Left renal pelvis (tissue), 4 donors: ENCODE measurements at places on chromosomes 2 and 18. TPM values are rescaled to one million over a fixed set of nuclear protein-coding genes. Genes with fewer than 3 reads are reported as not detected.

DNA sequence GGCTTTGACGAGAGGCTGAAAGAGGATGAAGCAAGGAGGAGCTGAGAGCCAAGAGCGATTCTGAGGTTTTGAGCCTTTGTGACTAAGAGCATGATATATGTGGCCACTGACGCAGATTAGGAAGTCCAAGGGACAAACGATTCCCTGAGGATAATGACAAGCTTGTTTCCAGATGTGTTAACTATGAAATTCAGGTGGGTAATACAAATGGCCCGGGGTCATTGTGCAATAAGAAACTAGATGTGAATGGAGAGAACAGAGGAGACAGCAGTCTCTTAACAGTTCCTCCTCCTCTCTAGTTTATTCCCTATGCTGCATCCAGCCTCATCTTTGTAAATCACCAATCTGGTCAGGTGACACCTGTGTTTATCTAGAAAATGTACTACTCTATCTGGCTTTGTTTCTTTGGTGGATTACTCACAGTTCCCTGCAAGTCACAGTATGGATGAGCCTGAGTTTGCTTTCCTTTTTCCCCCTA lies 84.2 kb downstream of the SOCS6 start:
- no peak for DNase-seq

DNA sequence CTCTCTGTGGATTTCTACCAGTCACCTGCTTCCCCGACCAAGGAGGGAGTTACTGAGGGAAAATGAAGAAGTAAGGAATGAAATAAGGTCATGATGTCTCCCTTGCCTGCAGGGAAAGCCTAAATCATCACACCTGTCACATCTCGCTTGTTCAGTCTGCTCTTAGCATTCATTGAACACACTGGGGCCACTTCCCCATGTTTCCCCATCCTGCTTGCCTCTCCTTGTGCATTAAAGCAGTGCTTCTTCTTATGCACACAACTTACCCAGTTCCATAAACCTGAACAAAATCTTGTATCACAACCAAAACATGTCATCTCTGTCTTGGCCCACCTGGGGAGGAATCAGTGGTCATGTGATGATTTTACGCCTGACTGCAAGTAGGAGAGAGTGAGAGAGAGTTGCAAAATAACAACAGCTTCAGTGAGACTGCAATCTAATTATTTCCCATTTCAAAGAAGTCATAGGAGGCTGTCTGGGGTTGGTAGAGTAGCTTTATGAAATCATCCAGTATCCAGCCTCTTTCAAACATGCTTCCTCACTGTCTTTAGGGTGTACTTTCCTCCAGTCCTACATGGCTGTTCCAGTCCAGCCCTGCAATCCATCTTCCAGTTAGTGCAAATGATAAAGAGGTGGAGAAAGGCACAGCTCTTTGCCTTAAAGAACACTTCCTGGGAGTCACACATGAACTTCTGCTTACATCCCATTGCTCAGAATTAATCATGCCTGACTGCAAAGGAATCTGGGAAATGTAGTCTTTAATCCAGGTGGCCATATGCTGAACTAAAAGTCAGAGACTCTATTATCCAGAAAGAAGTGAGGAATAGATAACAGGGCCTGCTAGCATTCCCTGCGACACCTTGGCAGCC lies 220.1 kb downstream of the HAUS1 start:
- no peak for DNase-seq

DNA sequence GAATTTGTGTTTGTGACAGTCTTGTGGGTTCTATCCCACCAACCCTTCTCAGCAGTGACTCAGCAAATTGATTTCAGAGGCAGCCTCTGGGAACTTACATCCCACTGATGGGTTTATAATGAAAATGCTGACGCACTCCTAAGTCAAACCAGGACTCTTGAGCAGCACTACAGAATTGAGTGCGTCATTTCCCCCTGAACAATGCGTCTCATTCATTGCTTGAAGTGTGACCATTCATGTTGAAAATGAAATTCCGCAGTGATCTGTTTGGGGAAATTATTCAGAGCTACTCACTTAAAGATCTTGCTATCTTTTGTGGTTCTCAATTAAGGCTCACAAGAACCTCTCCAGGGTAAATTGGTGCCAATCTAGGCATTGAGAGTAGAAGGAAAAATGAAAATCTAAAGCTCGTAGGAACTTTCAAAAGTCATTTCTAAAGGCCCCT lies 417.7 kb upstream of the SLC14A2 start:
- DNase-seq = no peak

- no peak for DNase-seq
Observed at GRCh38 chr2:125516496-125517109, 1139.4 kb upstream of the GYPC start.

DNA sequence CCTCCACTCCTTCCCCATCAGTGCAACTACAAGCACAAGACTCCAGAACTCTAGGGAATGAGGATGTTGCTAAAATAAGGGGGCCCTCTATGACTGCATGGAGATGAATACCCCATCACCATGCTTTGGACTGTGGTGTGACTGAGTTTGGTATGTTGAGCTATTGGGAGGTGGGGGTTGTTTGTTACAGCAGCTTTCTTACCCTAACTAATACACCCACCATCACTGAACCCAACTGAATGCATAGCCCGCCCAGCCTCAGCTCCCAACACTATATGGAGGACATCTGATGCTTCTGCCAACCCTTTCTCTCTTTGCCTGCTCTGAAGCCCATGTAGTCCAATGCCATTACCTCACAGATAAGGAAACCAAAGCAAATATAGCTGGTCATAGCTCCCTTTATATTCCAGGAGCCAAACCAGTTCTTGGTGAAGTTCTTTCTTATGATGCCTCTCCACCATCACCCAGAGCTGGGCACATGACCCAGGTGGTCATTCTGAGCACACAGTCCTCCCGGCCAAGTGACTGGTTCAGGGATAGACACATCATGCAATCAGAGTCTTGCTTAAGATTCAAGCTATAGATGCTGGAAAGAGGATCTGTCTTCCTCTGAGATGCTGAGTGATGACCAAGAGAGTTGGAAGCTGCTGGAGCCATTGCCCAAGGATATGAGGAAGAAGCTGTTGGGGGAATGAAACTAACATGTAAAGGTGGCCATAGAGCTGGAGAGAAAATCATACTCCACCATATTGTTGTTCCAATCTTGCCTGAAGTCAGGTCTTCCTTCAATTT lies 155.6 kb upstream of the HAAO start:
- no peak for DNase-seq

- DNase-seq = no peak
Observed at GRCh38 chr18:67007999-67008398, 404.1 kb upstream of the CDH19 start.

GRCh38 chr2:60297296-60298005 lies 256.0 kb downstream of the BCL11A start:
- no peak for DNase-seq

GRCh38 chr18:8787794-8788193 lies 82.4 kb downstream of the MTCL1 start:
- DNase-seq = no peak

DNA sequence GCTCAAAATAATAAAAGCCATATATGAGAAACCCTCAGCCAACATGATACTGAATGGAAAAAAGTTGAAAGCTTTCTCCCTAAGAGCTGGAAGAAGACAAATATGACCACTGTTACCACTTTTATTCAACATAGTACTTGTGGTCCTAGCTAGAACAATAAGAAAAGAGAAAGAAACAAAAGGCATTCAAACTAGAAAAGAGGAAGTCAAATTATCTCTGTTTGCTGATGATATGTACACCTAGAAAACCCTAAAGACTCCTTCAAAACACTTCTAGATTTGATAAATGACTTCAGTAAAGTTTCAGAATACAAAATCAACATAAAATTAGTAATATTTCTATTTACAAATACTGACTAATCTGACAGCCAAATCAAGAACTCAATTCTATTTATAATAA lies 328.8 kb upstream of the GCFC2 start:
- no peak for DNase-seq

DNA sequence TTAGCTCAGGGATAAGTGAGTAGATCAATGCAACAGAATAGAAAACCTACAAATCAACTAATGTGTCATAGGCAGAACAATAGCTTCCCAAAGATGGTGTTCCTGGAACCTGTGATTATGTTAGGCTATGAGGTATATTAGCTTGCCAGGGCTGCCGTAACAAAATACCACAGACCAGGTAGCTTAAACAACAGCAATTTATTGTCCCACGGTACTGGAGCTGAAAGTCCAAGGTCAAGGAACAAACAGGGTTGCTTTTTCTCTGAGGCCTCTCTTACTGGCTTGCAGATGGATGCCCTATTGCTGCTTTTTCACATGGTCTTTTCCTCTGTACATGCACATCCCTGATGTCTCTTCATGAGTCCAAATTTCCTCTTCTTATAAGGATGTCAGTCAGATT lies 354.9 kb downstream of the TNS1 start:
- no peak for DNase-seq

DNA sequence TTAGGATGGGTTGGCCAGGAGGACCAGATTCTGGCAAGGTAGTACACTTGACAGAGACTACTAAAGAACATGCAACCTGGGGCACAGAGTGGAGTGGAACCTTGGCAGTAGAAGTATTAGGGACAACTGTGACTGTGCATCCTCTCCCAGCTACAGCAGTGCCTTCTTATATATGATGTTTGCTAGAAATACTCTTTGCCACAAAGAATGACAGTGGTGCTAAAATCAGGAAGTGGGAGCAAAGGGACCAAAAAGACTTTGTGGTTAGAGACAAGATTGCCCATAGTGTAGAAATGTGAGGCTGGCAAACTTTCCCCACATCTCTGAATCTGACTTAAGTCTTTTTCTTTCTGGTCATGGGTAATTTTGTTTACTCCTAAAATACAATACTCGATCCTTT lies 9.4 kb upstream of the SLC38A11 start:
- DNase-seq = no peak

DNA sequence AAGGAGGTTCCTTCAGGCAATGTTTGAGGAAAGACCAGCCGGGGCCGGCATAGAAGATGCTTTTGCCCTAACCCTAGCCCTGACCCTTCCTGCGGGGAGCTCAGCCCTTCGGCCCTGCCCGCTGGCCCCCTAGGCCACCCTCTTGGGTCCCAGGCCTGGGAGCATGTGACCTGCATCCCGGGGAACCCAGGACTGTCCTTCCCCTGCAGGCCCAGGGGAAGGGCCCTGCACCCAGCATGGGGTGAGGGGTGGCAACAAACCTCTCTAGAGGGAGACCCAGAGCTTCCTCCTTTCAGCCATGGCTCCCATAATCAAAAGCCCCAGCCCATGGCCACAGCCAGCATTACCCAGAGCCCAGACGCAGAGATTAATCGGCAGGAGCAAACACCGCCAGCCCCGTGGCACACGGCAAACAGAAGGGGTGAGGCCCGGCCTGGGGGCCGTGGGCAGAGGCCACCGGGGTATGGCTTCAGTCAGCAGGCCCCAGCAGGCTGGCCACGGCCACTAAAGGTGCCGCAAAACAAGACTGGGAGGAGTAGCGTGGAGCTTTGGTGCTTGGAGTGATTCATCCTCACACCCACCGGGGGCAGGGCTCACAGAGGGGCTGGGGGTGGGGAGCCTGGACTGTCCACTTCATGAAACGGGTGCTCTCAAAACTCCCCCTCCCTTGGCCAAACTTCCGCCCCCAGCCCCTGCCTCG lies 61.6 kb upstream of the HPCAL1 start:
- DNase-seq = no peak

The KCNS3 gene
- polyA plus RNA-seq = 7.5 TPM

The EGR4 gene
- not detected for polyA plus RNA-seq

The C2orf66 gene
- polyA plus RNA-seq = 1.3 TPM

The KANSL3 gene
- 43.1 TPM for polyA plus RNA-seq

The MEIS1 gene
- polyA plus RNA-seq = 314 TPM

The LAMA3 gene
- polyA plus RNA-seq = 3.1 TPM

The PREB gene
- polyA plus RNA-seq = 58.7 TPM

The POTEJ gene
- polyA plus RNA-seq = 0.12 TPM

The L3MBTL4 gene
- polyA plus RNA-seq = 5.9 TPM
